ENCODE measurements at places on chromosomes 11 and 22.

DNA sequence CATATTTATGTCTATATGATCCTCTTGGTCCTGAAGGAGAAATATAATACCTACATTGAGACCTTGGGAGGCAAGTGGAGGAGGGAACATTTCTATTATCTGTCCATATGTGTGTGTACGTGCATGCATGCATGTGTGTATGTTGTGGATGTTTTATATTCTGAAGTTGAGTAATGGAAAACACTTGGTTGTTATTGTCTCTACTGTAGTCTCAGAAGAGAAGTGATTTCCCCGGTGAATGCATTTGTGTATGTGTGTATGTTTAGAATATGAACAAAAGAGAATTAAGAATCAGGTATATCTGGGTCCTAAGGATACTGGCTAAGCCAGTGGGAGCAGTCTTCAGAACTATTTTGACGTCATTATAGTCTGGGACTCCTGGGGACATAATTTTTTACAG, at the start of gene OR52N1:
TSS of gene OR52N1 (minus strand) at position 101 of the 400 bp plus-strand sequence. CDS start 2,449 bp downstream, outside the sequence.
- DNase-seq: no peak

- DNase-seq: no peak
These were observed 5.8 kb upstream of the OR52E5 start for GRCh38 chr11:5887172-5887571.

- no peak for DNase-seq
These were observed 98.6 kb upstream of the USP47 start for GRCh38 chr11:11743216-11743615.

GRCh38 chr11:119447664-119448242, 24.8 kb upstream of the THY1 start:
- no peak for DNase-seq

DNA sequence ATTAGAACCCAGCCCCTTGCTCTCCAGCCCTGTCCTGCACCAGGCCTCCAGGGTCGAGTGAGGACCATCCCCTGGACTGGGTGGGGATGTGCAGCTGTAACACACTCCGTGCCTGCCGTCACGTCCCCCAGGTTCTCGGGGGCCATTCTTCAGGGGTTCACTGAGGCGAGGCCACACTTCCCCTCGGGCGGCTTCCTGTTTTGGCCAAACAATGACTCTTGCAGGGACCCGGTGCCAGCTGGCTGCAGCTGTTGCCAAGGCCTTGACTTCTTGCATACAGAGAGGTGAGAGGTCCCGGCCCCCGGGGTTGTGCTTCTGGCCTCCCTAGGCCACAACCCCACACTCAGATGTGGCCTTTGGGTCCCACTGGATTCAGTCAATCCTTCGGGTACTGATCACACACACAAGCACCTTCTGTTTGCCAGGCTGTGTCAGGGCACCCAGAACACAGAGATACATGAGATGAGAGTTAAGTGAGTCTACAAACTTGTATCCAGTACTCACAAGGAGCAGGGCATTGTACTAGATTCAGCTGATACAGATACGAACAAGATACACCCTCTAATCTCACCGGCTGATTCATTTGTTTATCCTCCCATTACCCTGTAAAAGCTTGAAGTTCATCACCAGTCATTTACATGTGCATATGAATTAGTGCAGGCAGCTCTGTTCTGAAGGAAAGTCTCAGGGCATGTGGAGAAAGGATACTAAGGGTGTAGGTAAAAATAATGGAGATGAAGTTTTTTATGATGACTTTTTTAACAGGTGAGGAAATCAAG, 32.9 kb downstream of the LRRC32 start:
- DNase-seq: no peak

DNA sequence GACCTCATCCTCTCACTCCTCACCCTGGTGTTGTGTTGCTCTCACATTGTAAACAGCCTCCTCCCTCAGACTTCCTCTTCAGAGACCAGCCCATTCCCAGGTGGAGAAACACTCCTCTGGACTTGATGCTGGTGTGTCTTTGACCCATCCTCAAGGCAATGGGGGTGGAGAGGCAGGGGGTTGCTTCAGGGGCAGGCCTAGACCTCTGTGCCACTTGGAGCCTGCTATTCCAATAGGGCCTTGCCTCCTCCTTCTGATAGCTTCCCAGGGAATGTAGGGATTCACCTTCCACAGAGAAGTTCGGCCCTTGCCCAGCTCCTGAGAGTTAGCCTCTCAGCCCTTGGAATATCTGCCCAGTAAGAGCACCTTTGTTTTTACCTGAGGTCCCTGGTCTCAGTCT, 606.6 kb upstream of the CADM1 start:
- no peak for DNase-seq

- DNase-seq: no peak
These were observed 4.3 kb downstream of the RTN4RL2 start for GRCh38 chr11:57464539-57465181.

GRCh38 chr11:133687781-133688180, 155.5 kb upstream of the OPCML start:
- no peak for DNase-seq

- no peak for DNase-seq
These were observed 349.7 kb upstream of the MPPED2 start for GRCh38 chr11:30935861-30936260.

- no peak for DNase-seq
These were observed 447.3 kb downstream of the NTM start for GRCh38 chr11:131817687-131818188.

DNA sequence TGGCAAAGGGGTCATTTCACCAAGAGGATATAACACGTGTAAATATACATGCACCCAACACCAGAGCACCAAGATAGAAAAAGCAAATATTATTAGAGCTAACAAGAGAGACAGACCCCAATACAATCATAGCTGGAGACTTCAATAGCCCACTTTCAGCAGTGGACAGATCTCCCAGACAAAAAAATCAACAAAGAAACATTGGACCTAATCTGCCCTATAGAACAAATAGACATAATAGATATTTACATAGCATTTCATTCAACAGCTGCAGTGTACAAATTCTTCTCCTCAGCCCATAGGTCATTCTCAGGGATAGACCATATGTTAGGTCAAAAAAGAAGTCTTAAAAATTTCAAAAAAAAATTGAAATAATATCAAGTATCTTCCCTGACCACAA, 312.8 kb downstream of the TTC28 start:
- no peak for DNase-seq

- no peak for DNase-seq
These were observed 24.8 kb downstream of the CNTF start for GRCh38 chr11:58647141-58647699.

- DNase-seq: no peak
These were observed 10.9 kb downstream of the PRCP start for GRCh38 chr11:82889133-82890001.

DNA sequence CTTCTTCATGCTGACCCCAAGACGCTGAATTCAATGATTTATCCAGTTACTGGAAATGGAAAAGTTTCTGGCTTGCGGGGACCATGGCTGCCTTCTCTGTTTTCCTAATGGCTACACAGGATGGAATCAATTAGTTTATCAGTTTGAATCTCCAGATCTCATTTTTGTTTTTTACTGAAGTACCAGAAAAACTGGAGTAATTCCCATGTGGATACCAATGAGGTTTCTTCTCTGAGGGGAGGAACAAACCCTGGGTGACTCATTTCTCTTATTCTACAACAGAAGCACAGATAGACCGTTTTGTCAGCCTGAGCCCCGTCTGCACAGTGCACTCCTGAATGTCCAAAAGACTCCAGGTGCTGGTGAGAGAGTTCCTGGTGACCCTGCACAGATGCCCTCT, 3.4 kb downstream of the ZNF195 start:
- no peak for DNase-seq

- no peak for DNase-seq
These were observed 550.7 kb downstream of the ETS1 start for GRCh38 chr11:128036556-128037093.

DNA sequence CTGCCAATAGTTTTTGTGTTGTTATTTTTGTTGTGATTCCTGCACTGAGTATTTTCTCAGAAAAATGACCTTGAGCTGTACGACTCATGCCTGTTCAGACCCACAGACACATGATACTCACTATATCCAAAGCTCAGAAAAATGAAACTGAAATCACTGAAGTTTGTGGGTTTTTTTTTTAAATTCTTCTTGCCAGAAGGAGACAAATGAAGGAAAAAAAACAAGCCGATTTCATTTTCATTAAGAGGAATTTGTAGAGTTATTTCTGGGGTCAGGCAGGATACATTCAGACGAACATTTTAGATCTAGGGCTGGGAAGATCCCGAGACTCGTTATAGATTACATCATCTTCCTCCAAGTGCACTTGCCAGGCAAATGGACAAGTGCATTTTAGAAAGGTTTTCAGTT, 60.4 kb downstream of the BMAL1 start:
- no peak for DNase-seq

DNA sequence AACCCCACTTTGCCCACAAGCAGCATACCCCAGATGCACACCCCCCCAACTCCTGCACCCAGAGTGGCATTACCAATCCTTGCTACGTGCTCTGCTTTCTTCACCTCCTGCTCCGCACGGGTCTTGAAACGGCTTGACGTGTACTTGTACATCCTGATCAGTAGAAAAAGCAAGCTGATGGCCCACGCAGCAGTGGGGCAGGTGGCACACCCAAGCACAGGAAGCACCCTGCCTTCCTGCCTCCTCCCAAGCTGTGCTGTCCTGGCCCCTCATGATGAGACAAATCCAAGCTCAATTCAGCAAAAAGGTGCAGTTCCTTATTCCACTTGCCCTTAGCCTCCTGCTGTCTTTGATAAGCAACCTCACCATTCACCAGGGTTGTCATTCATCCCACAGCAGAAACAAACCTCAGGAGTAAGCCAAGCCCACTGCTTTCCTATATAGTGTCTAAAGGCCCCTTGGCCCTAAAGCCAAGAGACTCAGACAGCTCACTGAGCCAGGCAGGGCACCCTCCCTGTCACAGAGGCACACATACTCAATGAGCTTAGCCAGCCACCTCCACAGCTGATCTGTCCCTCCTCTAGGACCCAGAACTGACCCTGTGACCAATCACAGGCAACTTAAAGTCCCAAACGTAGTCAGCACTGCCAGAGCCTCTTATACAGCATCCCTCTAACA, 27.8 kb downstream of the MORC2 start:
- no peak for DNase-seq

DNA sequence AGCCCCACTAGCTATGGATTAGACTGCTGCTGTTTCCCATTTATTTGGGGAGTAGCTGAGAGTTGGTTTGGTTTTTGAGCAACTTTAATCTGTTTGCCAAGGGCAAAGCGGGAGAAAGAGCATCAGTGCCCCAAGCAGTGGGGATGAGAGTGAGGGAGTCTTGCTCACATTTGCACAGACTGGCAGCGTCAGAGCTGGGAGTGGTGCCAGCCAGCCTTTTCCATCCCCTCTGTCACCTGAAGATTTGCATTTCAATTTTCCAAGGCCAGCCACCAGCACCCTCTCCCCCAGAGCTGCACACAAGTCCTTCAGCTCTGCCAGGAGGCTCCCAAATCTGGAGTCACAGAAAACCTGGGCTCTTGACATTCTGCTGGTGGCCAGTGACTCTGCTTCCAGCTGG, 21.0 kb upstream of the UVRAG start:
- no peak for DNase-seq

DNA sequence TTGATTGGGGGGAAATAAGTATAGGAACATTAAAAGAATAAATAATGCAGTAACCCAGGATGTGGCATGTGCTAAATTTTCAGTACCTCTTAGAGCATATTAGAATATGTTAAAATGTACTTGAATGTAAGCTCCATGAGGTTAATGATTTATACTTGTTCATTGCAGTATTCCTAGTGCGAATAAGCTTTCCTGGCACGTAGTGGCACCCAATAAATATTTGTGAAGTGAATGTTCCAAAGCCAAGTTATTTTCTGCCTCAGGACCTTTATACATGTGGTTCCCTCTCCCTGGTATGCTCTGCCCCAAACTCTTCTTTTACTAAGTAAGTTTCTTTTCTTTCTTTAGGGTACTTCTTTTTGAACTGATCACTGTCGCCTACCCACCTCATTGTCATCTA, 118.8 kb downstream of the DBX1 start:
- DNase-seq: no peak

- DNase-seq: no peak
These were observed 17.0 kb downstream of the KCNE3 start for GRCh38 chr11:74450318-74450717.

GRCh38 chr11:30635401-30635989, 49.3 kb upstream of the MPPED2 start:
- no peak for DNase-seq

- no peak for DNase-seq
These were observed 19.5 kb upstream of the SORL1-AS1 start for GRCh38 chr11:121472312-121472711.

DNA sequence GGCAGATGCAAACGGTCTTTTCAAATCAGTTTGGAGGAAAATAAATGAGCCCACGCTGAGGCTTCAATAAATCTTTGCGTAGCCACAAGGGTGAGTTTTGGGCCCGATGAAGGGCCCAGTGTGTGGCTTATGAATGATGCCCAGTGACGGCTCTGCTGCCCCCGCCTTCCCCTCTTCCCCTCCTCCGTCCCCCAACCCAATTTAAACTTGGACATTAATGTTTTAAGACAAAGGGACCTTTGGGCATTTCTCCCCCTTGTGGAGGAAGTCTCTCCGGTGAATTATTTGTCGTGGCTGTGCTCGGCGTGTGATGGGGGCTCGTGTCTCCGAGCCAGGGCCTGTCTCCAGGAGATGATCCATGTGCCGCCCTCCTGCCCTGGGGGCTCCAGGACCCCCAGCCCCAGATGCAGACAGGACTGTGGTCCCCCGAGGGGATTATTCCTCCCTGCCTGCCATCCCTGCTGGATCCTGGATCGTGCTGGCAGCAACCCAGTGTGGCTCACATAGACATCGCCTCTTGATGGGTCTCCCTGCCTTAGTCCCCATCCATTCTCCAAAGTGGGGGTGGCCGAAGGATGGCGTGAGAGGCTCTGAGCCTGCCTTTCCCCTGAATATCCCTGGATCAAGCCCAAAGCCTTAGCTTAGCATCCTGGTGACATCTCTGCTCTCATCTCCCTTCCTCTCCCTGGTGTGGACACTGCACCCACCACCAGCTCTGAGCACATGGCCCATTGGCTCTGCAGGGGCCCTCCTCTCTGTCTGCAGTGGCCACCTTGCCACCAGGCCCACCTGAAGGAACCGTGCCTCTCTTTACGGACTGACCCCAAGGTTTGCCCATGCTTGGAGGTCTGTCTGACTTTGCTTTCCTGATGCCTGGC, 56.4 kb downstream of the SMIM38 start:
- no peak for DNase-seq

DNA sequence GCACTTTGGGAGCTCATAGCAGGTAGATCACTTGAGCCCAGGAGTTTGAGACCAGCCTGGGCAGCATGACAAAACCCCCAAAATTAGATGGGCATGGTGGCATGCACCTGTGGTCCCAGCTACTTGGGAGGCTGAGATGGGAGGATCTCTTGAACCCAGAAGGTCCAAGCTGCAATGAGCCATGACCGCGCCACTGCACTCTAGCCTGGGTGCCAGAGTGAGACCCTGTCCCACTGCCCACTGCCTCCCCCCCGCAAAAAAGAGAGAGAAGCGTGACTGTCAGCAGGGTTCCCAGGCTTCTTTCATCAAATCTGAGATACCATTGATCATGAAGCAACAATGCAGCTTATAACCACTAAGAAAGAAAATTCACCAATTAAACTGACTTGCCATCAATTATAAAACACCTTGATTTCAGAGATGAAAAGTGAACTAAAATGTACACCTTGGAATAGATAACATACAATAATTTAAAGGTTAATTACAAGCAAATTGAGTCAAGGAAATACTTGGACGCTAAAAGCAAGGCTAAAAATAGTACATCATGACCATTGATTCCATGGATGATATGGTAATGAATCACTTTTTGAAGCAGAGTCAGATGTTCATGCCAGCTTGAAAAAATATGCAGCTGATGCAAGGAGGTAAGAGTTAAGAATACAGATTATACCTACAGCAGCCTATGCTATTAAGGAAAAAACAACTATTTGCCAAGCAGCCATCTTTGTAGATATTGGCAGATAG, 90.8 kb upstream of the ALKBH3 start:
- DNase-seq: no peak

GRCh38 chr11:2256951-2257700, 13.3 kb downstream of the ASCL2 start:
- DNase-seq: no peak
